ENCODE measurements at places on chromosomes 12 and 14.

GRCh38 chr14:59321626-59321949, 133.1 kb downstream of the DAAM1 start:
- DNase-seq, result no peak

DNA sequence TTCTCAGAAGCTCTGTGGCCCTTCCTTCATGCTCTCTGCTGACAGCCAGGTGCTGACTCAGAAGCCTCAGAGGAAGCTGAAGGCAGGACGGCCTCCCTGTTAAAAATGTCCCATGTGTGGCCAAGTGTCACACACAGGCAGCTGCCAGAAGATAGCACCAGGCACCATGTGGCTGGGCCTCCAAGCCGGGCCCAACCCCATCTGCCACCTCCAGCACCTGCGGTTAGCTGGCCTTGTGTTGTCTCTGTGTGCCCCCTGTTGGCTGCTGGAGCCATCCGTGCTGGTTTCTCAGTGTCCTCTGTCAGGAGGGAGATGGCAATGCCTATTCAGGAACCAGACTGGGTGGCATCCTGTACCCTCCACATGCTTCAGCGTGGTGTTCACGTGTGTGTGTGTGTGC, 63.2 kb downstream of the TSPAN11 start:
- peak; percentile 36 for DNase-seq

GRCh38 chr12:106971065-106971464, 15.4 kb downstream of the TMEM263 start:
- DNase-seq, result no peak

DNA sequence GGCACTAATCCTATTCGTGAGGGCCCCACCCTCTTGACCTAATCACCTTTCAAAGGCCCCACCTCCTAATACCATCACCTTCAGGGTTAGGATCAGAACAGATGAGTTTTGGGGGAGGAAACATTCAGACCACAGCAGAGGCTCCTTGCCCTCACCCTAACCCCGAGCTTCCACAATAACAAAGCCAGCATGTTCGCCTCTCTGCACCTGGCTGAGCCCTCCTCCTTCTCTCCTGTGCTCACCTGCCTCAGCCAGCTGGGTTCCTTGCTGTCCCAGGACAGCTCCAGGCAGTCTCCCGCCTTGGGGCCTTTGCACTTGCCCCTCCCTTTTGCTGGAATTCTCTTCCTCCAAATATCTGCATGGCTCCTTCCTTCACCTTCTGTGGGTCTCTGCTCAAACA, 9.7 kb upstream of the RAN start:
- no peak for DNase-seq

- DNase-seq, result no peak
These were observed 345.4 kb downstream of the MED13L start for GRCh38 chr12:115932066-115932465.

DNA sequence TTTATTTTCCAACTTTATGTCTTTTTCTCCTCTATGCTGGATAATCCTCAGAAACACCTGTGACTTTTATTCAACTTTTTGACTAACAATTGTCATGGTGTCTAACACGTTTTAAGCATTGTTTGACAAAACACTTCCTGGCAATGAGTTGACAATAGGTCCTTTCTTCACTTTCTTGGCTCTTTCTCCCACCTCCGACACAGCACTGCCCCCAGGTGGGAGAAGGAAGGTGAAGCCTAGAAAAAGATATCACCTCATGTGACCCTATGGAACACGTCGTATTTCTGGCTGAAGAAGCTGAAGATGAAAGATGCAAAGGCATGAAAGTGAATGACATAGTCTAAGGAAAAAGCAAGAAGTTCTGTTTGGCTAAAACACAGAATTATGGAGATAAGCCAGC, 430.0 kb downstream of the ETNK1 start:
- DNase-seq, result peak; percentile 37

DNA sequence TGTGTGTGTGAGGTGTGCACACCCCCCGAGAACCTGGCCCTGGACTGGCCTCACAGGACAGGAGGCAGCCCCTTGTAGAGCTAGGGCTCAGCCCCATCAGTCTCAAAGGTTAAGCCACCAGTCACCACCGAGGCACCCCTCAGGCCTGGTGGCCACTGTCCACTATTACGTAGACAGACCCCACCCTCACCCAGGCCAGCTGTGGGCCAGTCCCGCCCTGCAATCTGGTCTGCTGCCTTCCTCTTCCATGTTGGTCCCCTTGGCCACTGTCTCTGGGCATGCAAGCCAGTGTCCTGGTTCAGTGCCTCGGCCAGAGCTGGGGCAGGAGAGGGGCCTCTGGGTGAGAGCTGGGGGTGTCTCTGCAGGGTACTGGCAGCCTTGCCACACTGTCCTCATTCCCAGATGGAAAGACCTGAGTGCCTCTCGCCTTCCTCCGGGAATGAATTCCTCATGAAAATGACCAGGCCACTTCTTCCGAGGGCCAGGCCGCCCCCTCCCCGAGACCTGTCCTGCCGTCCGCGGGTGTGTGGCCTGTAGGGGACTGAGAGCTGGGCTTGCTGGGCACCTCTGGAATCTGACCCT, 897 bp upstream of the TEX22 start:
- DNase-seq, result no peak

DNA sequence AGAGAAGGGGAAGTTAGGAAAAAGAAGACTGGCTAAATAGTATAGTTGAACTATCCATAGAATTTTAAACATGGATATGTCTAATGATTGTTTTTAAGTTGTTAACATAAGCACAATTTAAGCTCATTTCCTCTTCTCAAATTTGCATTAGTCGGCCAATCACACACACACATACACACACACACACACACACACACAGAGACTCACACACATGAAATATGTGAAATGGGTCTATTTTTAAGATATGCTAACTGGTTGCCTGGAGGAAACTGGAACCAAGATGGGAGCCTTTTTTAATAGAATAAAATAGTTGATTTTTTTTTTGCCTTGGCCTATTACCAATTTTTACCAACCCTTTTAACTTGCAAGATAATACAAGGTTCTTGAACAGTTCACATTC, 24.0 kb upstream of the STYK1 start:
- no peak for DNase-seq

- no peak for DNase-seq
These were observed 222.1 kb downstream of the C12orf50 start for GRCh38 chr12:87807086-87807485.

DNA sequence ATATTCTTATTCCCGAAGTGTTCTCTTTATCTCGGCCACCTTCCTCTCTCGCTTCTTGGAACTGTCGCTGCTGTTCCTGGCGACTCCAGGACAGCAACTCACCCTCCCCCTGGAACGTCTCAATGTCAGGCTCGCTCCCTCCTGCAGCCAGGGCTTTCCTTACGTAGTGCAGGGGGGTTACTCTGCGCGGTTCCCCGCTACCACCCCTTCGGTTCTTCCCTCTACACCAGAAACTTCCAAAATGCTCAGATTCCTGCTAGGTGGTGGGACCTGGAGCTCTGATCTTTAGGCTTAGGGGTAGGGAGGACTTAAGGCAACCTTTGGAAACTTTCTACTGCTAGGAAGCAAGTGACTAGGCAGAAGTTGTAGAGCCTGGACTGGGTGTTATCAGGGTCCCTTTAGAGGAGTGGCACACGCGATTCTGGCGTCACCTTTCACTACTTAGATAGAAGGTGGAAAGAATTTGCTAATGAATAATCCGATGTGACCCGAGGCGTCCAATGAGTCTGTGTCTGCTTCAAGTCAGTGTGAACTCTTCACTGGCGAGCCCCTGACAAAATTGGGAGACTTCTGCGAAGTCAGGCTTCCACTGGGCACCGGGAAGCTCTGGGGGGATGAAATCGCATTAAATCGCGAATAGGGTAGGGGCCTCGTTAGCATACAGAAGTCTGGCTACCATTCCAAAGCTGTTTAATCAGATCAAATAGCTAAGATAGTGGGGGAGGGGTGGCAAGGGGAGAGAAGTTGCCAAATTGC, 900 bp upstream of the DPF3 start:
- no peak for DNase-seq

DNA sequence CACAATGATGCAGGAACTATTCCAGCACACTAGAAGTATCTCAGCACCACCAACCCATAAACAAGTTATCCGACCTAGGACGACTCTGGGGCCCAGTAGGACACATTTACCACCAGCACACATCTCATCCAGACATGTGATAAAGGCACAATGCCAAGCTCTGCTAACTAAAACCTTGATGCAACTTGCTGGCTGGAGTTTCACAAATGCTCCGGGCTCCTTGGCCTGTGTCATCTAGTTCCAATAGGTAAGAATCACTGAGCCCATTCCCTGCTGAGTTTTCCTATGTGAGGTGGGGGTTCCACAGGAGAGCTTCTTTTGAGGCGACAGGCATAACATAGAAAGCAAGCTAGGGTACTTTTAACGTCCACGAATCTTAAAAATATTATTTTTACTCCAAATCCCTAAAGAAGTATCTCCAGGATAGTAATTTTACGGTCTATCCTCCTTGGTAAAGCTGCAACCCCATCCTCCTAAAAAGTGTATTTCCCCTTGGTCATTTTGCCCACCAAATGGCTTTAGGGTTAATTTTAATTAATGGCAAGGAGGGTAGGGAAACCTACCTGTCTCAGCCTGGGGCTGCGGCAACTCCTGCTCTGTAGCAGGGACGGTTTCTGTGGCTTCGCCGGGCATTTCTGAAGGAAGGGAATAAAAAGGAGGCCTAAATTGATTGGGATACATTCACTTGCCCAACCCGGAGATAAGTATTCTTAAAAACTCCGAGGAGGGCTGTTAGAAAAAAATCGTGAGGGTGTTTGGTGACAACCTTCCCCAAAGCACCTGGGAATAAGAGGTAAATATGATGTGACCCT, 1.0 kb downstream of the NACA start:
- DNase-seq, result no peak

GRCh38 chr12:116598311-116599284, 39.4 kb downstream of the MAP1LC3B2 start:
- peak; percentile 31 for DNase-seq

GRCh38 chr12:71448150-71448581, 8.6 kb downstream of the LGR5 start:
- DNase-seq, result no peak

GRCh38 chr14:105118646-105119407, 49.7 kb downstream of the JAG2 start:
- no peak for DNase-seq

DNA sequence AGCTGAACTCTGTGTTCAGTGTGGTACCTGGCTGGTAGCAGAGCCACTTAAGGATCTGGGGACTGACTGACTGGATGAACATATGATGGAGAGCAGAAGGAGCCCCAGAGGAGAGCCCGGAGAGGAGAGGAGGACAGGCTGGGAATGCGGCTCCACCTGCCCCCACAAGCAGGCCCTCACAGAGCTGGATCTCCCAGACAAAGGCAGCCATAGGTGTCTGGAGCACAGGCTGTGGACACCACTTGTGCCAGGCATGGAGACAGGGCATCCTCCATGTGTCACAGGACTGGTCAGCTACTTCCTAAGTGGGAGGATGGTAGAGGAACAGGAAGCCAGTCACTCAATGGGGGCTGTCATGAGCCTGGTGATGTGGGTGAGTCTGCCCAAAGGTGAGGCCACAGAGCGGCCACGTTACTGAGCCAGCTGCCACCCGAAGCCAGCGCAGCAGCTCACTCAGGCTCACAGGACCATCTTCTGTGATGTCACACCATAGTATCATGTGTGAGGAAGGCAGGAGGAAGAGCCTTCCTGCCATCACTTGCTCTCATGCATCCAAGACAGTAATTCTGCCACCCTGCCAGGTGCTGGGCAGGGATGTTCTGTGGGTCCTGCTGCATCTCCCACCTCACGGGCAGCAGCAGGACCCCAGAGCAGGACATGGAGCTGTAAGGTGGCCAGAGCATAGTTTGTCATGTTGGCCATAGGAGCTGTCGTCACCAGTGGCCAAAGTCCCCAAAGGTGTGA, 72.1 kb downstream of the PRIMA1 start:
- no peak for DNase-seq

GRCh38 chr12:48002414-48002730, 1.9 kb downstream of the COL2A1 start:
- no peak for DNase-seq

DNA sequence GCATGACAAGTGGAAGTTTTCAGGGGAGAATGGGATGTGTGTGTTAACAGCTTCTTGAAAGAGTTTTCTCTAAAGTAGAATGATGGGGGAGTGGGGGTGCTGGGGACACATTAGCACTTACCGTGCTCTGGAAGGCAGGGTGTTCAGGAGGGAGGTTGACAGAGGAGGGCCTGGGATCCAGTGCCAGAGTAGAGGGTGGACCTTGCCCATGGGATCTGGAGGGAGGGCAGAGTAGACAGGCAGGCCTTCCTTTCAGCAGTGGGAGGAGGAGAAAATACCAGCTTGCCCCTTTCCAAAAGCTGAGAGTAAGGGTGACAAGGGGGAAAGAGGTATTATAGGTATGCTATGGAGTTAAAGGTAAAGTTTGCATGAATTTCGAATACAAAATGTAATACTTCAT, 40.1 kb downstream of the TRAF3 start:
- DNase-seq, result no peak

DNA sequence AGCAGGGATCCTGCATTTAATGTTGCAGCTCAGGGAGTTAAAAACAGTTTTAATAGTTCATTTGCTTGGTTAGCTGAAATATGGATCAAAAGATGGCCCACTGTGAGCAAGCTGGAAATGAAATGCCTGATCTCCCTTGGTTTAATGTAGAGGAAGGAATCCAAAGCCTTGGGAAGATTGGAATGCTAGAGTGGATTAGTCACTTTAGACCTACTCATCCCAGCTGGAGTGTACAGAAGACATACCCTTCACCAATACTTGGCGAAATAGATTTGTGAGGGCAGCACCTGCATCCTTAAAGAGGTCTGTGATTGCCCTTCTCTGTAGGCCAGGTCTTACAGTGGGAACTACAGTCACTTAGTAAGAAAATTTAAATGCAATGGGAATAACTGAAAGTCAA, 58.0 kb upstream of the KRAS start:
- DNase-seq, result no peak

All from KBM-7 (cell line).